Activated T-cell treated with anti-CD3 and anti-CD28 coated beads, Interleukin-2, amount 50 U/mL, for 1 hour (primary cell): ENCODE measurements at places on chromosomes 4 and X.
A peak's percentile ranks its signal among the peaks of the same experiment; 100 is the strongest.

DNA sequence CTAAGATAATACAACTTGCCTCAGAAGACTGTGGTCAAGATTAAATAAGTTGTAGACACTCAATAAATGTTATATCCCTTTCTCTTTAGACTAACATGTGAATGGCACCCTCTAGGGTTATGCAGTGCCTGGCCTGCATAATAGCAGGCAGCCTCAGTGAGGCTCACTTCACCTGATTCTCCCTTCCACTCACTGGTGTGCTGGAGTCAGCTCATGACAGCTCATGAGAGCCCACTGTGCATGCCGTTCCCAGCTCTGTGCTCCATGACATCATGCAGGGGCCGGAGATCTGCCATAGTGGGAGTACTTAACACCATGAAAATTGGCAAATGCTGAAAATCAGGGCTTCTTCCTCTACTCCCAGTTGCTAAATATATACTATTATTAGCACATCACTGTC lies 64.5 kb downstream of the TEC start:
- DNase-seq: no peak

GRCh38 chr4:173461170-173461569 lies 62.3 kb upstream of the SCRG1 start:
- no peak for DNase-seq

GRCh38 chrX:137195296-137195695 lies 161.5 kb upstream of the GPR101 start:
- DNase-seq: no peak

- DNase-seq: no peak
Measured at GRCh38 chr4:37427193-37427592, 182.7 kb downstream of the NWD2 start.

GRCh38 chrX:109840585-109840984 lies 107.5 kb upstream of the ACSL4 start:
- DNase-seq: no peak

DNA sequence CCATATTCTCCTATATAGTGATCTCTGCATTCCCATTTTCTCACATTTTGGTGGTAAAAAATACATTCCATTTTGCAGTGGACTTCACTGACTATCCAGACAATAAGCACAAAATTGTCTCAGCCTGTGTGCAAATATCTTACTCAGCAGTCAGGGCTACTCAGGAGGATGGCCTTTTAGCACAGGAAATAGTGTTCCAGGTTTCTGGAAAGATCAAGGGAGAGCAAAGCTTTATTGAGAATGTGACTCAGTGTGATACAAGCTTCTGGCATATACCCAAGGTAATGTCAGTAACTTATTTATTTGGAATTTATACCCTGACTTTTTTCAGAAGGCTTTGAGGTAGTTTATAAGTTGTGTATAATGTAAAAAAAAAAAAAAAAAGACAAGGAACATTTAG lies 233.4 kb downstream of the TEX13A start:
- no peak for DNase-seq

- no peak for DNase-seq
Measured at GRCh38 chr4:1592709-1593417, 91.2 kb downstream of the FAM53A start.

- DNase-seq: no peak
Measured at GRCh38 chr4:150089732-150090131, 11.5 kb downstream of the DCLK2 start.

DNA sequence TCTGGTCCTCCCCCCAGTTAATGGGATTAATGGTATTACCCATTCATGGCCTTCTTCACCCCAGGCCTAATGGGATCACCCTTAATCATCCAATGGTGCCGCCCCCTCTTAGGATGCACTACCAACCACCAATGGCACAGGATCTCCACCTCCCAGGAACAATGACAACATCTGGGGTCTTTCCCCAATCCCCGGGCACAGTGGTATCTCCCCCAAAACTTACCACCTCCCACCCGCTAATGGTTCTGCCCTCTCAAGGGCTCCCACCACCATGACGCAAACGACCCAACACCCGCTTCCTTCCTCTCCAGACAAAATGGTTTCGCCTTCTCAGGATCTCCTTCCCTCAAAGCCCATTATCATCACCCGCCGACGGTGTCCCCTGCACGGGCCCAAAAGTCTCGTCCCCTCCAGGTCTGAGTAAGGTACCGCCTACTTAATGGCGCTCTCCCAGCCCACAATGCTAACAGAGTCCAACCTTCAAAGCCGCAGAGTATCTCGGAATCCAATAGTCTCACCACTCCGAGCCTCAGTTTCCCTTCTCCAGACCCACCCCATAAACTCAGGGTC lies 458 bp downstream of the GRIPAP1 start:
- DNase-seq: peak; percentile 62

- DNase-seq: no peak
Measured at GRCh38 chr4:156983366-156983765, 11.8 kb upstream of the PDGFC start.

DNA sequence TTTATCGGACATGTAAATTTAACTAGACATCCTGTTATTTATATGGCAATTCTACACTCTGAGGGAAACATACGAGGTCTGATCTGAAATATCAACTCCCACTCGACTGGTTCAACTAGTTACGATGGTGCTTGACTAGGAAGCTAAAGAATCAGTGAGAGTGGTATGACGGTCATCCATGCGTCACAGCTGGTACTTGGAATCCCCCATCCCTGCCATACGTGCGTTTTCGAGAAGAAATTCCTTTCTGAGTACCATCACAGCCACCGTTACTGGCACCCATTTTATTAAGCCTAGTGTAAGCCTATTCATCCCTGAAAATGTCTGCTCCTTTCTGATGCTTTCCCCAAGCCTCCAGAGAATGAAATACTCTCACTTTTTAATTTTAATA lies 695 bp upstream of the PIGA start:
- DNase-seq: peak; percentile 33

DNA sequence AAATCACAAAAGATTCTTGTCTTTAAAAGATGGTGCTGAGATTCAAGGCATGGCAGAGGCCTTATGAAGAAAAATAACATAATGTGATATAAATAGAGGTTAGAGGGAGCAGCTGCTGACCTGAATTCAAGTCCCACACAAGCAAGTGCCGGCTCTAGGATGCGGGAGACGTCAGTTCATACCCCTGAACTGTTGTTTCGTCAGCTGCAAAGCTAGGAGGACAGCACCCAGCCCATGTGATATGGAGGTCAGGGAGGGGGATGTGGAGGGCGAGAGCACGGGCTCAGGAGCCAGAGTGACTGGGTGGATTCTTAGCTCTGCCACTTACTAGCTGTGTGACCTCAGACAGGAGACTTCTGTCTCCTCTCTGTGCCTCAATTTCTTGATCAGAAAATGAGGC lies 77.9 kb downstream of the JAKMIP1 start:
- no peak for DNase-seq

DNA sequence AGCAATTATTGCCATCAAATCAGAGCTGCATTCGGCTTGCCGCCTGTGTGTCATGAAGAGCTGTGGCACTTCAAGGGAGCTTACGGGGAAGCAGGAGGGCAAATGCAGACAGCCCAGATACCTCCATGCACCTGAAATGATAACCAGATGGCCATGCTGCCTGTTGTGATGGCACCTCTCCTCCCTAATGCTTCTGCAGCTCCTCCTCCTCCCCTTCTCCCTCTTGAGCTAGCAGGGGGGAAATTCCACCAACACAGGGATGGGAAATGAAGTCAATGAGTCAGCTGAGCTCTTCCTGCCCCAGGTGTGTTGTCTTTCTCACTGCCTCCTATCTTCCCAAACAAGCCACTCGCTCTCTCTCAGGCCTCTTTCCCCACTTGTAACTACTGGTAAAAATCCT lies 565.0 kb downstream of the BCOR start:
- no peak for DNase-seq

DNA sequence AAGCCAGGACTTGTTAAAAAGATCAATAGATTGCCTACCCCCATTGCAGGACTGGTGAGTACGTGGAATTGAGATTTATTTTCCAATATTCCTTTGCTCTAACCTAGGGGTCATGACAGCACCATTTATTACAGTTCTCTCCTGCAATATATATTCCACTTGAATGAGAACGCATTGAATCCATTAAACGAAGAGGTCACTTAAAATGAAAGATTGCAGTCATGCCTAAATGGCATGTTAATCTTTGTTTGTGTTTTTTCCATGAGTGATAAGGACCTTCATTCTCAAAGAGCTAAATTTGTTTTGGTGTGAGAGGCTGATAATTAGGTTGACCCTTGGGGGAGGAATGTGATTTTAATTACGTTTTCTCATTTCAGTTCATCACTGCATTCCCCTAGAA lies 13.5 kb upstream of the LIMCH1 start:
- no peak for DNase-seq

DNA sequence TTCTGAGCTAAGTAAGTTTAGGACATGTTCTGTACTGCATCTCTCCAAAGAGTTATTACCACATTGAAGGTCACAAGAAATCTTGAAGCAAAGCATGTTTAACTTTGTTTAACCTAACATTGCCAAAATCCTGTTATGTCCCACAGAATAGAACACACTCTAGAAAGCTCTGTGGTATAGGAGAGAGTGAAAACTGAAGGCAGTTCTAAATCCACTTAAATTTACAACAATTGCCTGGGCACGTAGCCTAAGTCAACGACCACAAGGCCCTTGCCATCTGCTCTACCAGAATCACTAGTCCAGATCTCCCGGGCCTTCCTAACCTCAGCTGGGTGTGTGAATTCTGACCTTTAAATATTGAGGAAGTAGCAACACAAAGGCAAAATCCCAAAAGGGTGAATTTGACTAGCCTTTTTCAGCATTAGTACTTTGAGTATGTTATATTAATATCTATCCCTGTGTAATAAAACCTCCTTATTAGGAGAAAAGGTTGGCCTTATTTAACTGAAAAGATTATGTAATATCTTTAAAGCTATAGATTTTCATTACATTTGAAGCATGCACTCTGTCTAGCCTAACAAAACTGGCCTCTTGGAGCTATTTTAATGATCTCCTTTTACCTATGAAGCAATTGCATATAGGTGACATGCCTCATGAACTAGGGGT lies 4.5 kb upstream of the MAML3 start:
- no peak for DNase-seq

GRCh38 chr4:65834707-65835106 lies 164.4 kb upstream of the EPHA5 start:
- no peak for DNase-seq

DNA sequence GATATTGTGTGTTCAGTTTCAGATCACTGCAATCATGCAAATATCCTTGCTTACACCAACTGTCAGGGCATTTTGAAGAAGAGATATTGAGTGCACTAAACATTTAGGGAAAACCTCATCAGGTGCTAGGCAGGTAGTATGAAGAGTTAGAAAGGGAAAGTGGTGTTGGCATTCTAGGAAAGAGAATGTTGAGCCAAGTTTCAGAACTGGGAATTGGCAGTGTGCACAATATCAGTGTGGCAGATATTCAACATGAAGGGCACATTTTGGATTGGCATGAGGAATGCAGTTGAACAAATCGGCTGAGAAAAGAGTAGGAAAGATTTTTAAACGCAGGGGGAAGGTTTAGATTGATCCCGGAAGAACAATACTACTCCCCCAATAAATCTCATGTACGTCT lies 43.4 kb upstream of the SMAD1 start:
- DNase-seq: no peak

GRCh38 chr4:1740021-1740545 lies 18.8 kb downstream of the TACC3 start:
- no peak for DNase-seq

- DNase-seq: no peak
Measured at GRCh38 chrX:133746593-133746992, 238.8 kb downstream of the GPC3 start.

DNA sequence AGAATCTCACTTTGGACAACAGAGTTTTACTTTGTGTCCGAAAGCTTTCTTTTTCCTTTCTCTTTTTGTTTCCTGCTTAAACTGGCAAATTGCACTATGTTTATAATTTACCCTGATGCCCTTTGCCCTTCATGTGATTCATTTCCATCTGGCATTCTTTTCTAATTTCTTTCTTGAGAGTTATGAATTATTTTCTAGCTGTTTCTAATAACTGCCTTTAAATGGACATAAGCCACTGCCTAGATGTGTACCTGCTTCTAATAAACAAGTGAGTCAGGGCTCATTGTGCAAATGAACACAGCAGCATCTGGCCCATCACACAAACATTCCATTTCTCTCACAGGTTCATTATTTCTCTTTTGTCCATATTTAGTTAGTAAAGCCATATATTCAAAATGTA lies 242.3 kb upstream of the GPRIN3 start:
- DNase-seq: no peak

GRCh38 chr4:24603343-24603742 lies 19.0 kb upstream of the DHX15 start:
- DNase-seq: no peak

DNA sequence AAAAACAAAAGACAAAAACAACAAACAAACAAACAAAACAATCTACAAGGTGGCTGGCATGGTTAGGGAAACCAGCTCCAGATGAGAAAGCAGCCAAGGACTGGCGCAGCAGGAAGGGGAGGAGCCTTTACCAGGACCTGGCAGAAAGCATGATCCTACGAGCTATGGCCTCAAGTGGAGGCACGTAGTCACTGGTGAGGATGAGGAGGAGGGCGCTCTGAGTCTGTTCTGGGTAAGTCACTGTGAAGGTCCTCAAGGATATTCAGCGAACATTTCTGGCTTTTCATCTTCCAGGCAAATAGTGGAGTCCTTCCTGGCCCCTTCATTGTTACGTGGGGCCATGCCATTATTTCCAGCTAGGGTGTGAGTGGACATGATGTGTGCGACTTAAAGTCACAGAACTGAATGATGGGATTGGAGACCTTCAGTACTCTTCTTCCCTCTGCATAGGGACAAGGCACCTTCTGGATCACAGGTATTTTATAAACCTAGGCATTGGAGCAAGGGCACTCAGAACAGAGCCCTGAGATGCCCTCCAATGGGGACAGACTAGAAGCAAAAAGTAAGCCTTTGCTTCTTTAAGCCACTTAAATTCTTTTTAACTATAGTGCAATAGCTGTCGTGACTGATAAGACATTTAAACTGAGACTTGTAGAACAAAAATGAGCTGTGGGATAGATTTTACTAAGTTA lies 771.3 kb downstream of the RAB28 start:
- no peak for DNase-seq

GRCh38 chrX:130119312-130119898 lies 9.1 kb upstream of the ELF4 start:
- DNase-seq: no peak
